NCI-H2081 (cell line): ENCODE measurements at places on chromosomes 3 and 15.

DNA sequence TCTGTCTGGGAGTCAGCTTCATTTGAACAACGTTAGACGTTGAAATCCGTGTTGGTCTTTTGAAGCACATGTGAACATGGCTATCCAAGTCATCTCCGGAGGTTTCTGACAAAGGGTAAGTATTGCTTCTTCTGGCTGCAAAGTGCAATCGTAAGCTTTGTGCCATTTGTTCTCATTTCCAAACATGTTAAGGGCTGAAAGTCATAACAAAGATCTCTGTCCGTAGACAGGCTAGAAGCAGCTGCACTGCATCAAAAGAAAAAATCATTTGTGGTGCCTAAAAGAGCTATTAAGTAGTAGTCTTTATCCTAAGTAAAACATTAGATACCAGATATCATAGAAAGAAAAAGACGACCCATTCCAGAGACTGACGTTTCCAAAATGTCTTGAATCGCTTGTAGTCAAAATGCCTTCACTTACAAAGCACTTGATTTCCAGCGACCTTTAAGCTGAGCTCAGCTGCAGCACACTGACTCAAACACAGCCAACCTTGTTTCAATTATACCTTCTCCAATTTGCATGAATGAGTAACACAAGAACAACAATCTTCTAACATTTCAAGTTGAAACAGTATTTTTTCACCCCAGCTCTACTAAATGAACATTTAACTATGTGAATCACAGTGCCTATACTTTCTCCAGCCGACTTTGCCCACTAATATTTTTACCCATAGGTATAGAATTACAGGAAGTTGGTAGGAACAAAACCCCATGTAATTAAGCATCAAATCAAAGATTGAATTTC is 76.6 kb downstream of the NEDD4 start:
- DNase-seq, result no peak

GRCh38 chr3:113063126-113063894 is 72.5 kb downstream of the GTPBP8 start:
- DNase-seq, result no peak

- no peak for DNase-seq
These were observed 10.1 kb upstream of the RBM5 start for GRCh38 chr3:50078622-50079021.

DNA sequence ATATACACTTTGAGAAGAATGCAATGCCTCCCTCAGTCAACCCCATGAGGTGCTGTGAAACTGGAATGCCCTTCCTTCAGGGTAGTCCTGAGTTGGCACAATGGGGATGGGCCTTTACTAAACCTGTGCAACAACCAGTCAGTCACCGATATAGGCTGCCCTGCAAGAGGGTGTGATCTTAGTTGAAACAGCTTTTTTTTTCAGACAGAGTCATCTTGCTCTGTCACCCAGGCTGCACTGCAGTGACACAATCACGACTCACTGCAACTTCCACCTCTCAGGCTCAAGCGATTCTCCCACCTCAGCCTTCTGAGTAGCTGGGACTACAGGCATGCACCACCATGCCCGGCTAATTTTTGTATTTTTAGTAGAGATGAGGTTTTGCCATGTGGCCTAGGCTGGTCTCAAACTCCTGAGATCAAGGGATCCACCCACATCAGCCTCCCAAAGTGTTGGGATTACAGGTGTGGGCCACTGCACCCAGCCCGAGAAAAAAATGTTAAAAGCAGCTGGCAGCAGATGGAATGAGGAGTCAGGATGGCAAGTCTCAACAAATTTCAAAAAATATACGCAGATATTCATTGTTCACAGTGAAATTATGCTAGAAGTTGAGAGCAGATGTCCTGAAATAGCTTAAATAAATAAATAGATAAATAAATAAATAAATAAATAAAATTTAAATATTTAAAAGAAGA is 31.8 kb downstream of the MYO5A start:
- DNase-seq, result no peak

- DNase-seq, result no peak
These were observed 6.2 kb upstream of the CCDC80 start for GRCh38 chr3:112647122-112647521.

DNA sequence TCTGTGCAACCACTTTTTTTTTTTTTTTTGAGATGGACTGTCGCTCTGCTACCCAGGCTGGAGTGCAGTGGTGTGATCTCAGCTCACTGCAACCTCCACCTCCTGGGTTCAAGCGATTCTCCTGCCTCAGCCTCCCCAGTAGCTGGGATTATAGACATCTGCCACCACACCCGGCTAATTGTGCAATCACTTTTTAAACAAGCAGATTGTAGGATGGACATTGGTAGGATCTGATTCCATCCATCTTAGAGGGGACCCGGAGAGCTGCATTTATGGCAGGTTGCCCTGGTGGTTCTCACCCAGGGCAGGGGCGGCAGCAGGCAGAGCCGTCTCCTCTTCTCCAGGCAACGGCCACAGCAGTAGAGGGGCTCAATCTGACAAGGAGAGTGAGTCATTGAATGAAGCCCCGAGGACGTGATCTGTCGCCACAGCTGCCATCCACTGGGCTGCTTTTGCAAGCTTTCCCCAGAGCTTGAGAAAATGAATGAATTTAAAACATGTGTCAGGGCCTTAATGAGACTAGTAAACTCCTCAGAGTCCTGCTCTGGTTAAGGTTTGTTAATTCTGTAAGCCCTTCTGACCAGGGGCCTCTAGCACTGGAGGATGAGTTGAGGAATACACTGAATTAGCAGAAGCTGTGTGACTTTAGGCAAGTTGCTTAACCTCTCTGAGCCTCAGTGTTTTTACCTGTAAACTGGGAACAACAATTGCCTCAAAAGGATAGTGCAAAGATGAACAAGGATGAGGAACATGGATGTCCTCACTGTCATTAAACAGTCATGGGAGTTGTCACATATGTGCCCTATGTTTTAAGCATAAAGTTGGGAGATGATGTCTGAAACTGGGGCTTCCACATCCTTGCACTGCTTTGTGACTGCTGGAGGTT is 129.1 kb downstream of the ASB7 start:
- DNase-seq, result no peak

- no peak for DNase-seq
These were observed 64.7 kb upstream of the IL12A start for GRCh38 chr3:159923956-159924355.

GRCh38 chr15:65006876-65007275 is 17.2 kb upstream of the SPG21 start:
- no peak for DNase-seq

DNA sequence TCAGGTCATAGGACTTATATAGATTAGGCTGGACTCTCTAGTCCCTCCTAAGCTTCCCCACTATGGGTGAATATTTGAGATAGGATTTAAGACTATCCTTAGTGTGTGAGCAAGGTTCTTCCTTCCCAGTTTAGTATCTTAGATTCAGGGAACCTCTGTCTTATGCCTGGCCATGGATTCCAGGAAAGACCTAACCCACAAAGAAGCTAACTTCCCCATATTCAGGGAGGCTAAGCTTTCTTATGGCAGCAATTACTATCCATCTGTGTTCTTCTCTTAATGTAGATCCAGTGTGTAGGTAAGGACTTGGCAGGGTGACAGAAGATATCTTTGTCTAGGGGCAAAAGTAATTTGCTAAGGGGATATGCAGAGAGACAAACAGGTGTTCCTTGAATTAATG is 25.5 kb upstream of the PIK3R4 start:
- DNase-seq, result no peak

- DNase-seq, result no peak
These were observed 11.3 kb downstream of the TMEM108 start for GRCh38 chr3:133049491-133049890.

DNA sequence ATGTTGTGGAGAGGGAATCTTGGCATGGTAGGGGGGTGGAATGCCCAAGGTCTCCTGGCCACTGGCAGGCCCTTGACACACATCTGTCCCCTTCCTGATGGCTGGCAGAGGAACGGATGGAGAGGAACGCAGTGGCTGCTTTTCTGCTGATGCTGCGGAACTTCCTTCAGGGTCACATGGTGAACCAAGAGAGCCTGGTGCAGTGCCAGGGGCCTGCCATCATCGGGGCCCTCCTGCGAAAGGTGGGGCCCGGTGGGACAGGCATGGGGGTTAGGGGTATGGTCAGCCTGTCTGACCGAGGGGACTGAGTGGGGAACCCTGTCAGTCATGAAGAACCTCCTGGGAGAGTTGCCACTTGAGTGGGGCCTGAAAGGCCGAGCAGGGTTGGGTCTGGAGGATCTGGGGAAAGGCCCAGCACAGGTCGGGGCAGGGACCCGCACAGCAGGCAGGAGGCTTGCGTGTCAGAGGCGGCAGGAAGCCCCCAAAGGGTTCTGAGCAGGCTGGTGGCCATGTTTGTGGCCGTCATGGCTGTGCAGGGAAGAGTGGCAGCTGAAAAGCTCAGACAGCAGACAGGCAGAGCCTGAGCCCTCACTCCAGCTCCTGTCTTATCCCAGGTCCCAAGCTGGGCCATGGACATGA is 18.1 kb downstream of the NBEAL2 start:
- DNase-seq, result no peak

DNA sequence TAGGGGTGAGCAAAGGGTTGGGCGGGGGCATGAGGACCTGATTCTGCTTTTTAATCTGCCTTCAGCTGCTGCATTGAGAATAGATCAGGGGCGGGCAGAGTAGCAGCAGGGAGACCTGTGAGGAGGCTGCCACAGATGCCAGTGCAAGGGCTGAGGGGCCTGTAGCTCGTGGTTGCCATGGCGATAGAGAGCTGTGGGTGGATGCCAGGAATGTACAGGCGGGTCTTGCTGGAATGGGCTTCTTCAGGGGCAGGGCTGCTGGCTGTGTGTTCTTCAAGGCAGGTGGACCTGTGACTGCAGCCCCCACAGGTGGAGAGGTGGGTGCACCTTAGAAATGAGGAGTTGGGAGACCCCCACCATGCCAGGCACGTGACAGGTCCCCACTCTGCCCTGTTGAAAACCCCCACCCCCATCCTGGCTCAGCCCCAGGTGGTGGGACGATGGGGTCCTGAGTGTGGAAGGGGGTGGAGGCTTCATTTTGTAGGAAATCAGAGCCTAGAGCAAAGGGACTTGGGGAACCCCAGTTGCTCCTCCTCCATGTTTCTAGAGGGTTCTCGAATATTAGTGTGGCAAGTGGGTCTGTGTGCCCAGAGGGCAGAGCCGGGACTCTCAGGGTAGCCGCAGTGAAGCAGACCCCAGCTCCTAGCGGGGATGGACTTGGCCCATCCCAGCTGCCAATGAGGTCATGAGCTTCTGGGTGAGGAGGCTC is 38.3 kb downstream of the SLC6A6 start:
- DNase-seq, result no peak

GRCh38 chr3:149654188-149654601 is 3.6 kb downstream of the WWTR1 start:
- DNase-seq, result no peak

GRCh38 chr3:122921791-122922651 is 105.5 kb downstream of the SEMA5B start:
- peak; percentile 60 for DNase-seq

GRCh38 chr3:101230618-101231017 is 89.8 kb downstream of the IMPG2 start:
- DNase-seq, result no peak

- no peak for DNase-seq
These were observed 59.9 kb downstream of the RPL39L start for GRCh38 chr3:187079090-187080022.

DNA sequence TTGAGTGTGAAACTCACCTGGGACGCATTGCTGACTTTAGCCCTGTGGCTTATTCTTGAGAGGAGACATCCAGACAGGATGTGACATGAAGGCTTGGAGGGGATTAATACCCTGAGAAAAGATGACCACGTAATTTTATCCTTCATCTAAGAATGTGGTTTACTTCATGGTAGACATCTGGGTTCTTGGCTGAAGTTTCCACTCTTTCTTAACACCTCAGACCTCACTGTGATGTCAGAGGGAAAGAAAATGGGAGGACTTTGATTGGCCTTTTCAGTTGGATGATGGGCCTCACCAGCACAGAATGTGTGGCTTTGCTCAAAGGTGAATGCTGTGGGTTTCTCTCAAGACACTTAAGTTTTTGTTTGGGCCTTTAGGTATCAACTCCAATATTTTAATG is 16.5 kb downstream of the GORASP1 start:
- DNase-seq, result no peak

DNA sequence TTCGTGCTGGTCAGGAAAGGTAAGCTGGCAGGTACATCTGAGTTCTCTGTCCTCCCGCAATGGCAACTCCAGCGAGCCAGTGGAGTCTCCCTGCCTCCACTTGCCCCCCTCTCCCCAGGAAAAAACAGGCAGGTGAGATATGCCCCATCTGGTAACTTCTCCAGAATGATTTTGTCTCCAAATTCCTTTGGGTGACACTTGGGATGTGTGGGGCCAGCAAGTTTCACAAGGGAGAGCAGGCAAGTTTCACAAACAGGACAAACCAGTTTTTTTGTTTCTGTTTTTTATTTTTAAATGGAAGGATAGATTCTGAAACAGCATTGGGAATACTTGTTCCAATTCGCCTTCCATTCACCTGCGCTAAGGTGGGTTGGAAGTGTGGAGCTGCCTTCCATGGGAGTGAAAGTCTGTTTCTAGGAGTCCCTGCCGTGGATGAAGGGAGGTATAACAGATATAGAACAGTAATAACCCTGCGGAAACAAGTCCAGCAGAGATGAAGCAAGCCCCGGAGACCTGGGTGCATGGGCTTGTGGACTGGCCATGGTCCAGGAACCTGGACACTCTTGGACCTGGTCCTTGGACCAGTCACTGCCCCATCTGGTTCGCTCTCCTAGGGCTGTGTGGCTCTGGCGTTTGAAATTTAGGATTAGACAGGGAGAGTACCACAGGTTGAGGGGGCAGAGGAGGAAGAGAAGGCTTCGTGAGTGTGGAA is 22.9 kb upstream of the KIF23 start:
- DNase-seq, result no peak

DNA sequence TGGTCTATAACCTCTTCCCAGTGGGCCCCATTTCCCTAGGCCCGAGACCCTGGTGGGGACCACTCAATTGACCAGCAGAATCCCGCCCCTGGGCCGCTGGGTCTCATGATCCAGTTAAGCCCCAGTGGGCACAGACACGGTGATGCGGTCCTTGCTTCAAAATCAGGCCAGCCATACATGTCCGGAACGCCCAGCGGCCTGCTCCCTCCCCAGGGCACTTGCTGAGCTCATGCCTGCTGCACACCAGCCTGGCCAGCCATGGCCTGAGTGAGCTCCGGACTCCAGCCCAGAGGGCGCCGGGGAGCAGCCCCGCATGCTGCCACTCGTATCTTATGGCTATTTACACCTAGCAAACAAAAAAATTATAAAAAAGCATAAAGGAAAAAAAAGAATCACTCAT is 34.4 kb upstream of the IQSEC1 start:
- no peak for DNase-seq

DNA sequence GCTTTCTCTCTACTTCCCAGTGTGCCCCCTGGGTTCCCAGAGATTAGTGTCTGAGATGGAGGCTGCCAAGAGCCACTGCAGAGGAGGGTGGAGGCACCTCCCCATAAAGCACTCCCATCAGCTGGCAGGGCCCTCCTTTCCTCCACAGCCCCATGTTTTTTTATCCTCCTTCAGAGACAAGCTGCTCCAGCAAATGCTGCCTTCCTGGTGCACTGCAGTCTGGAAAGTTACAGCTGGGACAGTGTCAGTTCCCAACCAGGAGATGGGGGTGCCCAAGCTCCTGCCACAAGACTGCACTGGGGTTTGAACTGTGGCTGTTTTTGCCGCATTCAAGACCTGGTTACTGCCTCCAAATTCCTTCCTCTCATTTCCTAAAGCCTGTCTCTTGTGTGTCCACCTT is 206.1 kb downstream of the CADPS start:
- DNase-seq, result no peak

GRCh38 chr15:67606742-67607141 is 64.2 kb downstream of the MAP2K5 start:
- no peak for DNase-seq

GRCh38 chr3:96966181-96966929 is 152.0 kb downstream of the EPHA6 start:
- DNase-seq, result no peak
